Liver (tissue), 10 donors: ENCODE measurements at places on chromosomes 3 and 15. TPM values are rescaled to one million over a fixed set of nuclear protein-coding genes. Genes with fewer than 3 reads are reported as not detected.

The IL12A gene
- total RNA-seq = 0.09 TPM

DNA sequence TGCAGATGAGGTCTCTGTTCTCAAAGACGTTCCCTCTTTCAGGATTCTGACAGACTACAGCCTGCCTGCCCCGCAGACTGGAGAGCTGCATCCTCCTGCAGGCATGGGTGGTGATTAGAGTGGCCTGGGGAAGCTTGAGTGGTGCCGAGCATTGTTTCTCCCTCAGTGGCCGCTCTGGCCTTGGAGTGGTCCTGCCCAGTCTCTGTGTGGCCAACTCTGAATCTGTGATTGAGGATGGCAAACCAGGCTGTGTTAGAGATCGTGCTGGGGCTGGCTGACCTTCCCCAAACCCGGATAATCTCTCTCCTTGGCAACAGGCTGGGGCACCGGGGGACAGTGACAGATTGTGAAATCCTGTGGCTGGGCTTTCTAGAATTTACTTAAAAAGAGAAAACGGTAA, 11.0 kb upstream of the ADCY5 start:
- H3K4me1 ChIP-seq = peaks cover 6% of the 10 kb centered on the region
- no peak for DNase-seq
- H3K4me3 ChIP-seq = no peak overlapping the region
- H3K27me3 ChIP-seq = no peaks in the 10 kb centered on the region

The KCNAB1 gene
- total RNA-seq = 2.8 TPM

The COPG1 gene
- total RNA-seq = 68.4 TPM

The THBS1 gene
- total RNA-seq = 36.2 TPM

GRCh38 chr3:76025561-76025960, 240.2 kb upstream of the ZNF717 start:
- no peak overlapping the region for H3K4me3 ChIP-seq
- no peaks in the 10 kb centered on the region for H3K36me3 ChIP-seq
- no peaks in the 10 kb centered on the region for H3K4me1 ChIP-seq
- no peak overlapping the region for H3K27ac ChIP-seq
- DNase-seq = no peak
- no peaks in the 10 kb centered on the region for H3K27me3 ChIP-seq
